ENCODE measurements at places on chromosomes 3 and 15. TPM values are rescaled to one million over a fixed set of nuclear protein-coding genes. Genes with fewer than 3 reads are reported as not detected.
A peak's percentile ranks its signal among the peaks of the same experiment; 100 is the strongest.

GRCh38 chr15:62988701-62989100 lies 53.8 kb upstream of the TPM1 start:
- peak; percentile 48 for DNase-seq

Gene FRMD4B
- total RNA-seq = 1.0 TPM

DNA sequence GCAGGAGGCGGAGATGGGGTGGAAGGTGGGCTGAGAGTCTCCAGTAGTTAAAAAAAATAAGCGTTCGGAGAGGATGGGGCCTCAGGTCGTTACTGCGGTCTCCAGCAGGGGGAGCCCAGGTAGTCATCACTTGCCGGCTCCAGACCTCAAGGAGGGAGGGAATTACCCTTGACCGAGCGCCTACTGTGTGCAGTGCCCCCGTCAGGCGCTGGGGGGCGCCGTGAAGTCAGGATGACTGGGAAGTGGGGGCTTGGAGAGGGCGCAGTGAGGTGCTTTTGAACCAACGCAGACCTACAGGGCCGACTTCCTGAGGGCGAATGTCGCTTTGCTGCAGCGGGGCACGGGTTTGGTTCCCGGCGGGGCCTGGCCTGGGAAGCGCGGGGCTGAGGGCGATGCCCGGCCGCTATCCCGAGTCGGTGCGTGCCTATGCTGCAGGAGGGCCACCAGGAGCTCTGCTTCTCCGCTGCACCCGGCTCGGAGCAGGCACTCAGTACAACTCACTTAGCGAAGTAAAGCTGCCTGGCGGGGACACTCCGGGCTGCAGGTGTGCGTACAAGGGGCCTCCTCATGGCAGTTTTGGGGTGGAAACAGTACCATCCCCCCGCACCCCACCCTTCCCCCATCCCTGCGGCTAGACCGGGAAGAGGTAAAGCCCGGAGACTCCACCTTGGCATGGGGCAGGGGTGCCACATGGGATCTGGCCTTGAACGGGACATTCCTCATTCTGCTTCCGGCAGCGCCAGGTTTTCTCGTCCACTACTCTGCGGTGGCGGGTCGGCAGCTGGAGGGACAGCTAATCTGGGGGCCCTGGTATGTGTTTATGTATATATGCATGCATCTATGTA lies 79.8 kb downstream of the RHCG start:
- DNase-seq = peak; percentile 94

Gene GCNT3
- not detected for total RNA-seq

DNA sequence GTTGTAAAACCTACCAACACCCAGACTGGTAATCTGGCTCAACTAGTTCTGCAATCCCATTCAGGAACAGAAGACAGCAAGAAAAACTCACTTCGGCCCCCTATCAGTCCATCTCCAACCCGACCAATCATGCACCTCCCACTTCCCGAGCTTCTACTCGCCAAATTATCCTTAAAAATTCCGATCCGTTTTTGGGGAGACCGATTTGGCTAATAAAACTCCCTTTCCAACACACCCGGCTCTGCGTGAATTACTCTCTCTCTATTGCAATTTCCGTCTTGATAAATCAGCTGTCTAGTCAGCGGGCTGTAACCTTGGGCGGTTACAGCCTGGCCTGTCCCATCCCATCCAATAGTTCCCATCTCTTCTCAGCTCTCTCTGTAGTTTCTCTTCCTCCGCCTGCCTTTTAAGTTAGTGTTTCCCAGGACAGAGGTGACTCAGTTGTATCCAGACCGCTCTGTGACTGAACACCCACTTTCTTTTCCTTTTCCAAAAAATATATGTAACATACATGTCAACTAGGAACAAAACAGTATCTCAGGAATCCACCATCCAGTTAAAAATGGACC lies 780 bp upstream of the ACAD9 start:
- DNase-seq = peak; percentile 49

Gene SLC12A1
- total RNA-seq = 0.26 TPM

DNA sequence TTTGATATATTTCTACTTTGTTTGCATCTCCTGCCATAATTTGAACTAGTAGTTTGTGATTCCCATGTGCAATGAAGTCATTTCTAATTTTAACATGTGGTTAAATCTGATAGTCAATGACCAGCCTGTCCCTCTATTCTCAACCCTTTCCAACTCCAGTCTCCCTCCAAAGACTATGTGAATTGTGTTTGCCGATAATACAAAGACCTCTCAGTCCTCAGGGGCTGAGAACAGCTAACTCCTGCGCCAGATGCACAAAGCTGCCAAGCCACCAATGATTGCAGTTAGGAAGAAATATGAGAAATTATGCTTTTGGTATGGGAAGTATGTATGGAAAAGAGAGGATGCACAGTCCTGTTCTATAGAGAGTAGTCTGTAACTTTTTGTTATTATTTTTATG lies 54.0 kb downstream of the KCNH8 start:
- DNase-seq = no peak

Gene SPINT1
- 81.1 TPM for total RNA-seq

DNA sequence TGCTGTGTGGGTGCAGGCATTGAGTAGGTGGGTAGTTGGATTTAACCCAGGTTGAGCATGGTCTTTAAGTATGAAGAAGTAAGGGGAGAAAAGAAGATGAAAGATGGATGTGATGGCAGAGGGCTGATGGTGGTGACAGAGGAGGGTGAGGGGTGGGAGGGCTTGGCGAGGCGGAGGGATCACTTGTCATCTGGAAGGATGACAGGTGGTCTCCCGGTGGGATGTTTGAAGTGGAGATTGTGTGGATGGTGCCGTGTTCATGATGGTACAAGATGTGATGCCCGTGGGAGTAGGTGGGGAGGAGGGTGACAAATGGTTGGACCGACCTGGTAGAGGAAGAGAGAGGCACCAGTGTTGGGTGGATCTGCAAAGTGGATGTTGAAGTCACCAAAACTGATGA lies 208.8 kb downstream of the RPLP1 start:
- no peak for DNase-seq

Gene REC114
- total RNA-seq = not detected

DNA sequence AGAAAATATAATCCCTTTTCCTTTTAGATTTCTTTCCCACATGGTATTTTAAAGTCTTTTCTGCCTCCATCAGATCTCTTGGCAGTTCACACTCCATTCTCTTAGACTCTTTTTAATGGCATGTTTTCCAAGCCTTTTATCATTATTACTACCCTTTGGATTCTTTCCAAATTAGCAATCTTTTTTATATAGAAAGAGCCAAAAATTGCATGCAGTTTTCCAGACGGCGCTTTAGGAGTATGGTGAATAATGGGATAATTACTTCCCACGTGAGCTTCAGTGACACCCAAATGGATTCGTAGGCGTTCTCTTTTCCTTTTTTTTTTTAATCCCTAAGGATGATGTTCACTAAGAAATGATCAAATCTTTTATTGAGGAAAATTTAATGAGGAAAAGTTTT lies 354.8 kb upstream of the DNAJC19 start:
- DNase-seq = no peak

DNA sequence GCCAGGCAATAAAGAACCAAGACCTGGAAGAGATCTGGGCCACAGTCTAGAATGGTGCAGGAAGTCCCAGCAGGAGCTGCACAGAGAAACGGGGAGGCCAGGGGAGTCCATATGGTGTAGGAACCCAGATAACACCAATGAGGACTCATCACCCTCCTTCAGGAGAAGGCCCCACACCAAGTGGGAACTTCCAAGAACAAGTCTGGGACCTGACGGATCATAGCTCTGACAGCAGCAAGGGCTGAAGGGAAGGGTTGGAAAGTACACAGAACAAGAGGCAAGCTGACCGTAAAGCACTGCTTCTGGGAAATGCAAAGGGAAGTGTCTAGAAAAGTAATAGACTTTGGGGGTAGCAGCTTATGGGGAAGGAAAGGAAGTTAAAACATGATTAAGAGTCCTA lies 34.5 kb downstream of the ANO10 start:
- no peak for DNase-seq

Gene ZNF639
- 70.6 TPM for total RNA-seq

DNA sequence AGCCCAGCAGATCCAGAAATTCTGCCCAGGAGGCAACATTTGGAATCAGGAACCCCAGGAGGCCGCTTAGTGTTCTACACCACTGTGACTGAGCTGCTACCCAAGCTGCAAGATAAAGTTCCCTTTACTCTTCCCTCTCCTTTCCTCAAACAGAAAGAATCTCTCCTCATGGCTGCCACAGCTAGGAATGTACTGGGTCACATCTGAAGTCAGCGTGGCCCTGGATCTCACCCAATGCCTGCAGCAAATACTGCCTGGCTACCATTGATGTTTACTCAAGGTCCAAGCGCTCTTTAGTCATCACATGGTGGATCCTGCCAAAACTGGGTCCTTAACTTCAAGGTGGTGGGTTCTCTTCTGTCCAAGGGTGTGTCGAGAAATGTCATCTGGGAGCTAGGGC lies 382.7 kb downstream of the EPHA6 start:
- no peak for DNase-seq

Gene PPP1R14D
- total RNA-seq = not detected

- DNase-seq = no peak
Observed at GRCh38 chr3:129054605-129055104, 5.9 kb upstream of the GP9 start.

Gene HYAL3
- 3.5 TPM for total RNA-seq

DNA sequence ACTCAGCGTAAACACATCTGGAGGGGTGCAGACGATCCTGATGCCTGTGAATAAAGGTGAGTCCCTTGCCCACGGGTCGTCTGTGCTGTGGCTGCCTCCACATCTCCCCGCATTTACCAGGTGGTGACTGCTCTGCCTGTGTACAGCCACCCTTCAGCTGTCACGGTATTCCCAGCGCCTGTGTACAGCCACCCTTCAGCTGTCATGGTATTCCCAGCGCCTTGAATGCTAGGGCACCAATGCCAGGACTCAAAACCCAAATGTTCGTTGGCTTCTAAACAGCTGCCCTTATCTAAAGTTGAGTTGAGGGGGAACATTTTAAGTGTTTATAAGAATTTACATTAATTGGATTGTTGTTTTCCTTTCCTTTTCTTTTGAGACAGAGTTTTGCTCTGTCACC lies 27.4 kb downstream of the MAP6D1 start:
- no peak for DNase-seq

DNA sequence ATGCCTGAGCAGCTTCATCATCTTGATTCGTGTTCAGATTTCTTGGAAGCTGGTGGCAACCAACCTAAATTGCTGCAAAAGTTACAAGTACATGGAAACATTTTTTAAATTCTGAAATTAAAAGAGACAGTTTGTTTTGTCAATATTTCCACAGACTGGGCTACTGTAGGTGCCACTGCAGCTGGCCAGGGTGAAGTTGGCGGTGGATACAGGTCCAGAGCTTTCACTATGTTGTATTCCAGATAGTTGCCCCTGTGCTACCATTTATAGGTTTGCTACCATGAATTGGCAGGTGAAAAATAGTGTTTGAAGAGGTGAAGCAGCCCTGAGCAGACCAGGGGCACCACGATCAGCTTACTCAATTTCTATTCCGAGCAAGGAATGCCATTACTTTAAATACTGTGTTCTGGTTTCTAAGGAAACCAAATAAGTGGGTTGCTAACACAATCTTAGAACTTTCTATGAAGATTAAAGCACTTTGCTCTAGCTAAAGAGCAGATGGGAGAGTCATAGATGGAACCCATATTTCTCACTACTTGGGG lies 21.2 kb upstream of the SHC4 start:
- no peak for DNase-seq

Gene STAB1
- total RNA-seq = 0.52 TPM

DNA sequence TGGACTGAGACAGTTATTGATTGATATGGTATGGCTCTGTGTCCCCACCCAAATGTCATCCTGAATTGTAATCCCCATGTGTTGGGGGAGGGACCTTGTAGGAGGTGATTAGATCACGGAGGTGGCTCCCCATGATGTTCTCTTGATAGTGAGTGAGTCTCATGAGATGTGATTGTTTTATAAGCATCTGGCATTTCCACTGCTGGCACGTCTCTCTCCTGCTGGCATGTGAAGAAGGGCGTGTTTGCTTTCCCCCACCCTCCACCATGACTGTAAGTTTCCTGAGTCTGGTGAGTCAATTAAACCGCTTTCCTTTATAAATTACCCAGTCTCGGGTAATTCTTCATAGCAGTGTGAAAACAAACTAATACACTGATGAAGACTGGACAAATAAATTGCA lies 105.6 kb upstream of the MELTF start:
- no peak for DNase-seq

- DNase-seq = no peak
Observed at GRCh38 chr15:91118817-91119590, 18.9 kb downstream of the SV2B start.

Gene FAM43A
- total RNA-seq = 5.0 TPM

Data from H7 (cell line).